ENCODE measurements at places on chromosomes 1 and 21.

DNA sequence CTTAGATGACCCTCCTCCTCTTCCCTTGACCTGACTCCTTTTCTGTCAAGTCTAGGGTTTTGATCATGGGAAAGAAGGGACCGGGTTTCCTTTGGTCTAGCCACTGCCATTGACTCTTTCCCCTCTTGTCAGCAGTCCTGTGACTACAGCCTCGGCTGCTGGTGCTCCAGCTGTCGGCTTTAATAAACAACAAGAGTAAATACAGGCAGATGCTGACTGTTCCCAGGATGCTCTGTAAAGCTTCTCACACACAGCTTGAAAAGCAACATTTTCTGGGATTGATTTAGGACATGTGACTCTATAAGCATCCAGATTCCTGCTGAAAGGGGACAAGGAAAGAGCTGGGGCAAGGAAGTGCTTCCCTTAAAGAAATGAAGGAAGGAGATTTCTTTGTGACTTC lies 53.5 kb upstream of the CTTNBP2NL start:
- DNase-seq = peak; percentile 64

- peak; percentile 22 for DNase-seq
Measured at GRCh38 chr1:3248155-3249141, 179.4 kb downstream of the PRDM16 start.

DNA sequence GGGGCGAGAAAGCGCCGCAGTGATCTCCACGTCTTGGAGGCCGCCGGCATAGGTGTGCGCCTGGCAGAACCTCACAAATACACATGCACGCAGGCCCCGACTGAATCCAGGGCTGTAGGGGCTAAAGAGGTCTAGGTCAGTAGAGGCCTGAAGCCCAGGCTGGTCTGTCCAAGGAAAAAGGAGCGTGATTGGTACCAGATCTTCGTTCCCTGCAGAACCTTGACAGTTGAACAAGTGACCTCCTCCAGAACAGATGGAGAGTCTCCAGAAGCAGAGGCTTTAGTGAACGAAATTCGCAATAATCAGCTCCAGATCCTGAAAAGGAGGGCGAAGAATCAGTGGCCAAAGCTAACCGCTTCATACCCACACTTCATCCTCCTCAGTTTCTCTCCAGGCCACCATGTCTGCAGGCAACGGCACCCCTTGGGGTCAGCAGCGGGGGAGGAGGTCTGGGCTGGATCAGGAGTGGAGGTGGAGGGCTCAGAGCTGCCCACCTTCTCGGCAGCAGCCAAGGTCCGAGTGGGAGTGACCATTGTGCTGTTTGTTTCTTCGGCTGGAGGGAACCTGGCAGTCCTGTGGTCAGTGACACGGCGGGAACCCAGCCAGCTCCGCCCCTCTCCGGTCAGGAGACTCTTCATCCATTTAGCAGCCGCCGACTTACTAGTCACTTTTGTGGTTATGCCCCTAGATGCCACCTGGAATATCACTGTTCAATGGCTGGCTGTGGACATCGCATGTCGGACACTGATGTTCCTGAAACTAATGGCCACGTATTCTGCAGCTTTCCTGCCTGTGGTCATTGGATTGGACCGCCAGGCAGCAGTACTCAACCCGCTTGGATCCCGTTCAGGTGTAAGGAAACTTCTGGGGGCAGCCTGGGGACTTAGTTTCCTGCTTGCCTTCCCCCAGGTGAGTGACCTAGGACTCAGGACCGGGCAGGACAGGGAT lies 749 bp upstream of the PEX11B start:
- peak; percentile 13 for DNase-seq

DNA sequence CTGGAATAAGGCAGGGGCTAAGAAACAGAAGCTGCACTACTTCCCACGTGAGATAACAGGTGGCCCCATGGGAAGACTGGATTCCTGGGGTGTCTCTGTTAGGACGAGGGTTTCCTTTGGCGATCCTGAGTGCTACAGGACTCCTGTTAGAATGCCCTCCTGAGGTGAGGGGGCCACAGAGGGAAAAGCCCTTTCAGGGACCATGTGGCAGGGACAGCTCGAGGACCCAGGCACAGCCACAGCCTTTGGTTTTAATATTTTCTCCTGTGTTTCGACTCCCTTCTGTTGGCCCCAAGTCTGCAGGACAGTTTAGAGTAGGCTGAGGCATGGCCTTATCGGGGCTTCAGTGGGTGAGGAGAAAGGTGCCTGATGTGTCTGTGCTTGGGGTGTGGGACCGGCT lies 12.6 kb downstream of the TTC39A start:
- no peak for DNase-seq

GRCh38 chr21:46226146-46226545 lies 2.4 kb downstream of the LSS start:
- no peak for DNase-seq

GRCh38 chr1:31868862-31869261 lies 53.0 kb upstream of the SPOCD1 start:
- no peak for DNase-seq

DNA sequence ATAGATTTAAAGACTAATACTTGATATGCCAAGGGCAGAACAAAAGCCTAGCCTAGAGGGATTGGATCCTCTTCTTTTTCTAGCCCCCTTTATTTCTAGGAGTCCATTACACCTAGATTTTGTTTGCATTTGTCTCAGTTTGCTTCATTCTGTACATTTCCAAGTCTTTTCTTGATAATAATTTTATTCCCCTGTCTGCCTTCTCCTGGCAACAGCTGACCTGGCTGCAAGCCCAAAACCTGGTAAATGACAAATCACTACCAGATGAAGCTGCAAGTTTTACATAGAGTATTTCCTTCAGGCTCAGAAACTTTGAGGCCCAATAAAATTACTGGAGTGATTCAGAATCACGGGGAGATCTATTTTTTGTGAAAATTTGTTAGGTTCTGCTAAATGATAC lies 36.5 kb upstream of the LHX8 start:
- DNase-seq = no peak

DNA sequence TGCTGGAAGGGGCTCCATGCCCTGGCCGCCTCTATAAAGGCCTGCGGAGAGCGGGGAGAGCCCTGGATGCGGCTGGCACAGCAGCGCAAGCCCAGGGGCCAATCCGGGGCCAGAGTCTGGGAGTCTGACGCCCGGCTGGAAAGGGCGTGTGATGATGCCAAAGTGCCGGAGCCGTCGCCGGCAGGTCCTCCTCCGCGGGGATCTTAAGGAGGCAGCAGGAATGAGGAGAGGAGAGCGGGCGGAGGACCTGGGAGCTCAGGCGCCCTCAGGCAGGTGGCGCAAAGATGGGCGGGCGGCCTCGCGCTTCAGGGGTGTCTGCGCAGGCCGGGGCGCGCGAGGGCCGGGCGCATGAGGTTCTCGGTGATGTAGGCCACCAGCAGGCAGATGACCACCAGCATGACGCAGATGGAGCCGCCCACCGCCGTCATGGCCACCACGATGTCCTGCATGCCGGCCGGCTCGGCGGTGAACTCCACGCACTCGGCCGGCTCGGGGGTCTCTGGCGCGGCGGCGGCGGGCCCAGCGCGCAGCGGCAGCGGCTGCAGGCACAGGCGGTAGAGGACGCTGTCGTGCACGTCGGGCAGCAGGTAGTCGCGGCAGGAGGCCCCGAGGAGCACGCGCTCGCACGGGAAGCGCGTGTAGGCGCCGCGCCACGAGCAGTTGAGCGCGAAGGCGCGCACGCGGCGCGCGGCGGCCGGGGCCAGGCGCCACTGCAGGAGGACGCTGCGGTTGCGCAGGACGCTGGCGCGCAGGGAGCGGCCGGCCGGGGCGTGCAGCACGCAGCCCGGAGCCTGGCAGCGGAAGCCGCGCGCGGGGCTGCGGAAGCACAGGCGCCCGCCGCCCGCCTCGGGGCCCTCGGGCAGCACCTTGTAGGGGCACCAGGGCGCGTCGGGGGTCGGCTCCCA lies 653 bp downstream of the FNDC10 start:
- DNase-seq = no peak

- DNase-seq = peak; percentile 81
Measured at GRCh38 chr1:242554577-242554976, 30.1 kb upstream of the PLD5 start.

GRCh38 chr1:37143800-37144199 lies 109.5 kb upstream of the GRIK3 start:
- DNase-seq = no peak

- DNase-seq = no peak
Measured at GRCh38 chr1:84505493-84506001, 639 bp upstream of the SPATA1 start.

DNA sequence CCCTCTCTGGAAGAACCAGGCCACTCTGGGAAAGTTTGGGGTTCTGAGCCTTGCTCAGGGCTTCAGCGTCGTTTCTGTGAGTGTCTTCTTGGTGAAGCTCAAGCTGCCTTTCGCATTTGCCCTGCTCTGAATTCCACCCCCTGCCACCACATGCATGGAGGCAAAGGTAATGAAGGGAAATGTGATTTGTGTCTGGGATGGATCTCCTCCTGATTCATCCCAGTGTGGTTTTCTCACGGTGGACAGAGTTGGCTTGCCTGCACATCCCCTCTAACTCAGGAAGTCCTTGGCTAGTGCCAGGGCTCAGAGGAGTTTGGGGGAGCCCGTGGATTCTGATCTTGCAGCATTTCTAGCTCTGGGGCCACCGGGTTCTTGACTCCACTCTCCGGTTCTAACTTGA lies 173.6 kb upstream of the RAB4A start:
- DNase-seq = no peak

DNA sequence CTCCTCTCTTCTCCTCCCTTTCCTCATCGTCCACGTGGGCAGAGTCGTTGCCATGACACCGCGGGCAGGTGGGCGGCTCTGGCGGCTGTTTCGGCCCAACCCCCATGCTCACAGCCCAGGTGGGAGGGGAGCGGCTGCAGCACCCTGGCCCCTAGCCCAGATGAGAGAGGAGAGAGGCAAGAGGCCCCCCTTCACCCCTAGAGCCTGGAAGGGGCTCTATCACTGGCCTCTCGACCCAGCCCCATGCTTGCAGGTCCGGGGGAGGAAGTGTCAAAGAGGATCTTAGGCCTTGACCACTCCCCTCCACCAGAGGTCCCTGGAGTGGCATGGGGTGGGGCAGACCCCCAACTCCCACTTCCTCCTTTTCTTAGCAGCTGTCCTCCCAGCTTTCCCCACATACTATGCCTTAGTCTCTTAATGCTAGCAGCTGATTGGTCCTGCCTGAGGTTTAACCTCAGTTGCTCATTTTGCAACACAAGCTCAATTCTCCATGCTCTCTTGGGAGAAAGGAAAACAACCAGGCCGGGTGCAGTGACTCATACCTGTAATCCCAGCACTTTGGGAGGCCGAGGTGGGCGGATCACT lies 10.4 kb downstream of the DLGAP3 start:
- DNase-seq = no peak

- DNase-seq = no peak
Measured at GRCh38 chr21:36194024-36194423, 37.4 kb downstream of the DOP1B start.

DNA sequence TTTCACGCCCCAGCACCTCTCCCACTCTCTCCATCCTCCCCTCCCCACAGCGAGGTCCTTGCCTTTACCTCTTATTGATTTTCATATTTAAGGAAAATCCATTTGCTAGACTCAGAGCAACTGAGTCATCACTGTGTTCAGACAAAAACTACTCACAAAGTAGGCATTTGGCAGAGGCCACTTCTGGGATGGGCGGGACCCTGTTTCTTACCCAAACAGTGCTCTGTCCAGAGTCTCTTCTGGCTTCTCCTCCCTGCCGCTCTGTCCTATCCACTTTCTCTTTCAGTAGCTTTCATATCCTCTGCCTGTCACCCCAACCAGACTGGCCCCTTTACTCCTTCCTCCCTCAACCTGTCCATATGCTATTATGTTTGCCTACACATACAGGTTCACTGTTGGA lies 2.4 kb upstream of the NAV1 start:
- DNase-seq = no peak

DNA sequence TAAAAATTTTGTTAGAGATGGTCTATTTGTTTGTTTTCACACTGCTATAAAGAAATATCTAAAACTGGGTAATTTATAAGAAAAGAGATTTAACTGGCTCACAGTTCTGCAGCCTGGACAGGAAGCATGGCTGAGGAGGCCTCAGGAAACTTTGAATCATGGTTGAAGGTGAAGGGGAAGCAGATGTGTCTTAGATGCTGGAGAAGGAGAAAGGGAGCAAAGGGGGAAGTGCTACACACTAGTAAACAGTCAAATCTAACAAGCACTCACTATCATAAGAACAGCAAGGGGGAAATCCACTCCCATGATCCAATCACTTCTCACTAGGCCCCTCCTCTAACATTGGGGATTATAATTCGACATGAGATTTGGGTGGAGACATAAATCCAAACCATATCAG lies 76.8 kb upstream of the COL24A1 start:
- no peak for DNase-seq

Measured in DMS153 (cell line).